Right forelimb (tissue), 1 donor: ENCODE measurements at places on chromosomes 11 and 22.

DNA sequence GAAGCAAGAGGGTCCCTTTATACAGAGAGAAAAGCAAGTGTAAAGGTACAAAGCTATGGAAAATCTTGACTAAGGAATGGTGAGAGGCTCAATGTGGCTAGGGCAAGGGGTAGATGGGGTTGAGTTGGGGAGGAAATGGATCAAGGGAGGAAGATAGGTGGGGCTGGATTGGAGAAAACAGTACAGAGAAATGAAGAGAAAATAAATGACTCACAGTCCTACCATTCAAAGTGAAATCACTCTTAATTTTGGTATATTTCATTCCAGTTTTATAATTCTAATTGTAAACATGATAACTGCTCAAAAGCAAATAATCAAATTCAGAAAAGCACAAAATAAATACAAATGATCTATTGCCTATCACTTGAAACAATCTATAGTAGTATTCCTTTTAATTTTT is 16.6 kb downstream of the UBE4A start:
- no peak for DNase-seq

DNA sequence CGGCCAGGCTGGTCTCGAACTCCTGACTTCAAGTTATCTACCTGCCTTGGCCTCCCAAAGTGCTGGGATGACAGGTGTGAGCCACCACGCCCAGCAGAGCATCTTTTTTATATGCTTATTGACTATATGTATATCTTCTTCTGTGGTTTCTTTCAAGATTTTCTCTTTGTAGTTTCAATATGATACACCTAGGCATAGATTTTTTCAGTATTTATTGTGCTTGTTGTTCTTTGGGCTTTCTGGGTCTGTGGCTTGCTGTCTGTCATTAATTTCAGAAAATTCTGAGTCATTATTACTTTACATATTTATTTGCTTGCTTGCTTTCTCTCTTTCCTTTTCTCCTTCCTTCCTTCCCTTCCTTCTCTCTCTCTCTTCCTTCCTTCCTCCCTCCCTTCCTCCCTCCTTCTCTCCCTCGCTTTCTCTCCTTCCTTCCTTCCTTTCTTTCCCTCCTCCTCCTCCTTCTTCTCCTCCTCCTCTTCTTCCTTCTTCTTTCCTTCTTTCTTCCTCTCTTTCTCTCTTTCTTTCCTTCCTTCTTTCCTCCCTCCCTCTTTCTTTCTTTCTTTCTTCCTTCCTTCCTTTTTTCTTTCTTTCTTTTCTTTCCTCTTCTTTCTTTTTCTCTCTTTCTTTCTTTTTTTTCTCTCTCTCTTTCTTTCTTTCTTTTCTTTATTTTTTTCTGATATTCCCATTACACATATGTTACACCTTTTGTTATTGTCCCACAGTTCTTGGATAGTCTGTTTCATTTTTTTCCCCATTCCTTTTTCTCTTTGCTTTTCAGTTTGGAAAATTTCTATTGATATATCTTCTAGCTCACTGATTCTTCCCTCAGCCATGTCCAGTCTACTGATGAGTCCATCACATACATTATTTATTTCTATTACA is 10.9 kb upstream of the DCHS1 start:
- DNase-seq, result no peak

- no peak for DNase-seq
Measured at GRCh38 chr11:9092072-9092471, 673 bp upstream of the SCUBE2 start.

GRCh38 chr11:17558916-17559315 is 11.9 kb downstream of the OTOG start:
- peak; percentile 32 for DNase-seq

DNA sequence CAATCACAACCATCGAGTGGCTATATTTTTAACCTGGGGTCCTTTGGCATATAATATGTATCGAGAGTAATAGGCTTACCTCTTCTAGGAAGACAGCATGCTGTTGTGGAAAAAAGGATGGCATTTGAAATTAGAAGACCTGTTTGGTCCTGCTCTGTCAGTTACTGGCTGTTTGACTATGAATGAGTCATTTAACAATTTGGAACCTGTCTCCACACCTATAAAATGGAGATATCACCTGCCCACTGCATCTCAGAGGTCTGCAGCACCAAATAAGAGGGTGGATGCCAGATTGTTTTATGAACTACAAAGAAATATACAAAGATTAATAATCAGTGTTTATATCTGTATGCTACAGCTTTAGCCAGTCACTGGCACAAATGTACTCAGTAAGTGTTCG is 60.8 kb downstream of the SLC25A17 start:
- DNase-seq, result no peak
